ENCODE measurements at places on chromosomes 7 and 10.

DNA sequence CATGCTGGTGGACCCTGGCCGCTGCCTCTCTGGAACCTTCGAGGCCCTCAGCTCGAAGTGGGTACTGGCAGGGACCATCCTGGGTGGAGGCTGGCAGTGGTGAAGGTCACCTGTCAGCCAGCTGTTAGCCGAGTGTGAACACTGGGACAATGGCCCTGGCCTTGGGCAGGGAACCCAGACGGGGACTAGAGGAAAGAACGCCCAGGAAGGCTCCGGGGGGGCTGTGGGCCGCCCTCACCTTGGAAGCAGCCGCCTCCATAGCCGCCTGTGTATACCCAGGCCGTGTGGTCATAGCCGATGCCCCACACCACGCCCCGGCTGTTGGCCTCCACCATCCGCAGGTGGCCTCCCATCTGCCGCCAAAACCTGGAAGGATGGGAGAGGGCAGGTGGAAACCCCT is 17.6 kb downstream of the BHLHA15 start:
- no peak for DNase-seq

DNA sequence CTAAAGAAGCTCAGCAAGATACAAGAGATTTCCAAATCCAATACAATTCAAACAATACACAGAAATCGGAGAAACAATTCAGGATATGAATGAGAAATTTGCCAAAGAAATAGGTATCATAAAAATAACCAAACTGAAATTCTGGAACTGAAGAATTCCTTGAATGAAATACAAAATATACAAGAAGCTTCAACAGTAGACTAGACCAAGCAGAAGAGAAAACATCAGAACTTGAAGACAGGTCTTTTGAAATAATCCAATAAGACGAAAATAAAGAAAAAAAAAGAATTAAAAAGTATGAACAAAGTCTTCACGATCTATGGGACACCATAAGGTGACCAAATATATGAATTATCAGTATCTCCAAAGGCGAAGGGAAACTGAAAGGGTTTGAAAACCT is 2.8 kb upstream of the IFIT2 start:
- no peak for DNase-seq

DNA sequence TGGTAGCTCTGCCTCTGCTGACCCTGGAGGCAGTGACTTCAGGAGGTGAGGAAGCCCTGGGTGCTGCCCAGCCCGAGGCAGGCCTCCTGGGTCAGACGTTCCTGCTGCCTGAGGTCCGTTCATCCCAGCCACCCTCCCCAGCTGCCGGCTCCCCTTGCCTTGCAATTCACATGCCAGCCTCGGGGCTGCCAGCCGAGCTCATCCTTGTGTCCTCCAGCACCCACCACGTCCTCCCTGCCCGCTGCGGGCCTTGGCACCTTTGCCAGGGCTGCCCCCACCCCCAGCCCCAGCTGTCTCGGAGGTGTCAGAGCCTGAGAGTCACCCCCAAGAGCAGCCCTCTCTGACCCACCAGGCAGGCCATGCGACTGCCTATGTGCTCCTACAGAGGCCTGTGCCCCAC is 162.1 kb upstream of the RNF32 start:
- no peak for DNase-seq

- peak; percentile 54 for DNase-seq
Measured at GRCh38 chr7:76262683-76263402, 39.6 kb upstream of the HSPB1 start.

- DNase-seq, result no peak
Measured at GRCh38 chr7:134654104-134654775, 7.6 kb downstream of the BPGM start.

DNA sequence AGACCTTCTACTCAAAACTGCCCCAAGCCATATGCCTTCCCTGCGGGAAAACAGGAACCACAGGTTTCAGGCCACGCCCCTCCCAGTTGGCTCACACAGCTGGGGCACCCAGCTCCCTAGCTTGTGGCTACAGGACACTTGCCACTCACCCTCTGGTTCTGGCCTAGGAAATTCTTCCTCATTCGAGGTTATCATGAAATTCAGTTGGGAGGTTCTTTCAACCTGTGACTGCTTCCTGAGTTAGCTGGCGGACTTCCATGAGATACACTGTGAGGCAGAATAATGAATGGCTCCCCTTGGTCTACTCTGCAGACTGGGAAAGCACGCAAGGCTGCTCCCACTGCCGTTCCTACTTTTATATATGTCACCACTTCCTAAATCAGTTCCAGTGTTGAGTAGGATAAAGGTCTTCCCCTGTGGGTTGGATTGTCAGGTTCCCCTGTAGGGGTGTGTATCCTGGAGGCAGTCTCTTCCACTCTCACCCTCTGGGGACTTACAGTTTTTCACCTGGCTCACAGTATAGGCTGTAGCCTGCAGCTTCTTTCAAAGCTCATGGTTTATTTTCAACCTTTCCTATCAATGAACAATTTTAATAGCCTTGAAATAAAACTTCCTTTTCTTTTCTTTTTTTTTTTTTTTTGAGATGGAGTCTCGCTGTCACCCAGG is 37.0 kb downstream of the GPR22 start:
- no peak for DNase-seq

- no peak for DNase-seq
Measured at GRCh38 chr7:52261057-52261456, 774.4 kb upstream of the POM121L12 start.

All from activated CD4-positive, alpha-beta memory T cell treated with anti-CD3 and anti-CD28 coated beads for 36 hours (primary cell).